ENCODE measurements at places on chromosomes 5 and 9.

DNA sequence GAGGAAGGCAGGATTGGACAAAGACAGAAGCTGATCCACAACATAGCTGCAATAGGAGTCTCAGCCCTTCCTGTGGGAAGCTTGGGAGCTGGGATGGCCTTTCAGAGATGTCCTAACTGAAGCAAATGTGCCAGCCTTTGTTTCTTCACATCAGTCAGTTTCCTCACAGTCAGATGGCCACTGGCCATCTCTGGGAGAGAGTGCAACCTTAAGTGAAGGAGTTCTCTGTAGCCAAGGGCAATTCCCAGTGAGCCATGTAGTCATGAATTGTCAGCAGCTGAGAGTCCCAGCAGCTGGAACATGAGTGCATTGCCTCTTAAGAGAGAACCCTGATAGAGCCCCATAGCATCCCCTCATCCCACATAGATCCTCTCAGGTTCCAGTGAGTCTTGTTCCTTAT is 89.1 kb upstream of the LIFR start:
- no peak for DNase-seq

- no peak for DNase-seq
Measured at GRCh38 chr5:160520609-160521391, 99.1 kb downstream of the PTTG1 start.

GRCh38 chr5:26700759-26701384 is 337.5 kb downstream of the CDH9 start:
- DNase-seq = peak; percentile 63

DNA sequence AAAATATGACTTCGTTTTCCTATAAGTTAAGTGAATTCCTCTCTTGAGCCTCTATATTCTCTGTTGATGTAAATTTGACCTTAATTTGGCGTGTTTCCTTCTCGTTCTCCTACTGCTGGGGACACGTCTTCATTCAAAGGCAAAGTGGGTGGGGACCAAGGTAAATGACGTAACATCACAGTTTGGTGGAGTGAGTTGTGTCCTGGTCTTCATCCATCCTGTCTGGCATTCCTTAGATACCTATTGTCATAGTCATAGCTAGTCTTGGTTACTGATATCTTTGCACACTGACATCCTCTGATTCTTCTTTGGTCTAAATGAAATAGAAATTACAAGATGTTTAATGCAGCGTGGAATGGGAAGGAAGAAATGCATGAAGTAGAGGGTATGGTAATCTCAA is 108.5 kb downstream of the NNT start:
- no peak for DNase-seq

DNA sequence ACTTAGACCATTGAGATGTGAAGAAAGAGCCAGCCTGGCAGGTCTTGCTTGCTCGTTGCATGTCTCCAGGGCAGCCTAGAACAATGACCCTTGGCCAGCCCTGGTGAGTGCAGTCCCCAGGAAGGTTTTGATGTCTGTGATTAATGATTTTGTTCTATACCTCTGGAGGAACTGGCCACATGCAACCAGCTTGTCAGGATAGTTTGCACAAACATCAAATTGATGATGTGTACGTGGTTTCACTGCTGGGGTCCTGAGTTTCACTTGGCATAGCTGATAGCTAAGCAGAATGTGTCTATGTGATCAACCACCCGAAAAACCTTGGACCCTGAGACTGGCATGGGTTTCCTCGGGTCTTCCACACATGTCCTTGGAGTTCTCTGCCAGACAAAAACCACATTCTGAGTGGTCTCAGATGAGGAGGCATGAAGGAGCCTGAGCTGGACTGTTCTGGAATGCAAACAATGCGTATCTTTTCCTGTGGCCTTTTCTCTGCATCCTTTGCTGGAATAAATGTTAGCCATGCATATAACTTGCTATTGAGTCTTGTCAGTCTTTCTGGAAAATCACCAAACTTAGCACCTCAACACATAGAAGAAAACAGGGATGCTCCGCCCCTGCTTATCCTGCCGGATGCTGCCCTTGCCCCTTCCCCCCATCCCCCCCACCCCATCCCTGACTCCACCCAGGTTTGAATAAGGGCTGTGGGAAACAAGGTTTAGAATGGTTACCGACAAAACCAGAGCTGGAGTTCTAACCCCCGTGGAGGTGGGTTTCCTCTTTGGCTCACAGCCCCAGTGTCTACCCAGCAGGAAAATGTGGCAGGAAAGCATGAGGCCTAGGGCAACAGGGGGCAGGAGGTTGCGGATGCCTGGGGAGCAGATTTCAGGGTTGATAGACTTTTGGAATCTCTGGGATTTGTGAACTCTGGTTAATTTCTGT is 50.1 kb upstream of the ANKRD33B start:
- DNase-seq = no peak

- no peak for DNase-seq
Measured at GRCh38 chr5:144945503-144945902, 774.8 kb downstream of the KCTD16 start.

DNA sequence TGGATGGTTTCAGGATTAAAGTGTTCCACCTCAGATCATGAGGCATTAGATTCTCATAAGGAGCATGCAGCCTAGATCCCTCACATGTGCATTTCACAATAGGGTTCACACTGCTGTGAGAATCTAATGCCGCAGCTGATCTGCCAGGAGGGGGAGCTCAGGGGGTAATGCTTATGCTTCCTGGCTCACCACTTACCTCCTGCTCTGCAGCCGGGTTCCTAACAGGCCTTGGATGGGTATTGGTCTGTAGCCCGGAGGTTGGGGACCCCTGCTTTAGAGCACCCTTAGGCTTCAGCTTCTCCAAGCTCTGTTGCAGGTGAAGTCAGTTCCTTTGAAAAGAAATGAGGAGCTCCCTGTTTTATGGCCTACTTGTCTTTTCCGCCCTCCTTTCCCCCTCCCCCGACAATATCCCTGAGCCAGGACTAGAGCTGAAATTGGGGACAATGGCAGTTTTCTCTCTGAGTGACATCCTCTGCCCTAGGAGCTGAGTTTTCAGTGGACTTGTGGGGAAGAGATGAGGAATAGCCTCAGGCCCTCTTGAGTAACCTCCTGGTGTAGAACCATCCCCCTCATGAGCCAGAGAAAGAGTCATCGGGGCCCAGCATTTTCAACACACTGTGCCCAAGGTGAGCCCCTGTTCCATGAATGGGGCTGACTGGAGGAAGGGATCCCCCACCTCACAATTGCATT is 16.2 kb upstream of the MAT2B start:
- DNase-seq = no peak

DNA sequence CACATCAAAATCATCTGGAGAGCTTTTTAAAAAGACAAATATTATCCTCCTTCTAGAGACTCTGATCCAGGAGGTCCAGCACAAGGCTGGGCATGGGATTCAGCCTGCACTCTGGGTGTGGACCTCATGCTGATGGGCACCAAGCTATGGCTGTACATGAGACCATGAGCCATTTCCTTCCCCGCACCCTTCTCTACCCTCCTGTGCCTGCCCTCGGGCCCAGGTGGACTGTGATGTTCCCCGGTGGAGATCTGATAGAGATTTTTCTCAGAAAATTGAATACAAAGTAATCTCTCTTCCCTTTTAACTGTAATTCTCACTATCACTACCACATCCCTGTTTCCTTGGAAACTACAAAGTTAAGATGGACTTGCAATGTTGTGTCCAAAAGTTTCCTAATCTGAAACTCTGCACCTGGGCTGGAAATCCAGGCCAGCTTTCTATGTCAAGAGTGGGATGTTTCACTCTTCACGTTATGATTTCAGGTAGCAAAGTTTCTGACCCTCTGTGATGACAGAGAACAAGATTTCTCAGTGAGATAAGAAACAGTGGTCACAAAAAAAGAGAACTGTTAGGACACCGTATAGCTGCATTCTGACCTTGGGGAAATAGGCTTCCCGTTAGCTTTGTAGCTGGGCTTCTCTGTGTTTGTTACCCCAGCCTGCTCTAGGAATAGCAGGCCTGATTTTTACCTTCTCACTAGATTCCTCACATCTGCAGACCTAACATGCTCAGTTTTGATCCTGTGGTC is 11.5 kb downstream of the SFXN1 start:
- DNase-seq = no peak

GRCh38 chr5:39412721-39413394 is 11.9 kb downstream of the DAB2 start:
- DNase-seq = no peak

GRCh38 chr9:131701789-131702337 is 38.0 kb downstream of the RAPGEF1 start:
- no peak for DNase-seq

- DNase-seq = no peak
Measured at GRCh38 chr5:139068494-139069151, 129.5 kb downstream of the SIL1 start.

- DNase-seq = no peak
Measured at GRCh38 chr5:1010181-1010510, 1.5 kb downstream of the NKD2 start.

GRCh38 chr5:134436523-134437339 is 25.1 kb upstream of the CDKN2AIPNL start:
- DNase-seq = peak; percentile 40

- no peak for DNase-seq
Measured at GRCh38 chr9:126219648-126220063, 107.0 kb upstream of the MVB12B start.

GRCh38 chr5:7251132-7251531 is 144.8 kb upstream of the ADCY2 start:
- no peak for DNase-seq

GRCh38 chr9:504921-505740 is 290.5 kb downstream of the DOCK8 start:
- DNase-seq = no peak

- DNase-seq = no peak
Measured at GRCh38 chr9:389758-390157, 175.1 kb downstream of the DOCK8 start.

DNA sequence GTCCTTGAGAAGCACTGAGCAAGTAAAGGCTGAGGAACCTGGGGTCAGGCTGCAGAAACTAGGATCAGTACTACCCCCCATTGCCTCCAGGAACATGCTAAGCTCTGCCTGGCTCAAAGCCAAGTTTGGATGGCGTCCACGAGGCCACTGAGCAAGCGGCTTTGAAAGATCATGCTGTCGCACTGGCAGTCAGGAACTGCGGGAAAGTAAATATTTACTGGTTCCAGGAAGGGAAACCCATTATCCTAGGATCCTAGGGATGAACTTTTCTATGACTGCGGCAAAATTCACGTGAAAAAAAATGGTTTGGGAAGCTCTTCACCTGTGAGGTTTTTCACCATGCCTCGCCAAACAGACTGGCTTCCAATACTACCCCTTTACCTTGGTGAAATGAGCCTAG is 75.3 kb upstream of the PJA2 start:
- DNase-seq = peak; percentile 68
